ENCODE measurements at places on chromosomes 2 and 18. TPM values are rescaled to one million over a fixed set of nuclear protein-coding genes. Genes with fewer than 3 reads are reported as not detected.

DNA sequence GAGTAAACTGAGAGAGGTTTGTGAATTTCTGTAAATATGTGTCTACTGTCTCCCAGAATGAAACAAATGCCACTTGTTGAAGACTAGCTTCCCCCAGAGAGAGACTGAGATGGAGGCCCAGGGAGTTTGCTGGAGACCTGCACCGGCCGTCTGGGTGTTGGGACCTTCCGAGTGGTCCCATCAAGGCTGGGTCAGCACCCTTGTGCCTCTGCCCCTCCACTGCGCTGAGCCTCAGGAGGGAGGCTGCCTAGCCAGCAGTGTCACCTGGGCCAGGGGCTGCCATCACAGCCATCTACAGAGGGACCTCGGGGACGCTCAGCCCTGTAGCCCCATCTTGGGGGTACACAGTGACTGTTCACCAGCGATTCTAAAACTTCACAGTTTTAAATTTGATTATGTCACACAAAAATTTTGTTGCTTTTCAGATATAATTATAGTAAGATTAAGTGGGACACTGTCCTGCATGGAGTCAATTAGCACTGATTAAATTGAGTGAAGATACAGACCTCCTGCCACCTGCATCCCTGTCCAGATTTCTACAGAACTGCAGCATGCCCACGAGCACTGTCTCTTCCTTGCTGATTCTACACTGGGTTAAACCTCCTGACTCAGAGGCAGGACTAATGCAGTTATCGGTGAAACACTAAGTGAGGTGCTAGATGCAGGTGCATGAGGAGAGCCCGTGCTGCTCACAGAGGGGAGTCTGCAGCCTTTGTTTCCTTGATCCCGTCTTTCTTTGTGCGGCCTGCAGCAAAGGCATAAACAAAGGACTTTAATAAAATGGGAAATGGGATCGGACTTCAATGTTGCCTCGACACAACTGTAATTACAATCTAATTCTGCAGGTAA is 50.5 kb downstream of the TMEM18 start:
- no peak for DNase-seq

DNA sequence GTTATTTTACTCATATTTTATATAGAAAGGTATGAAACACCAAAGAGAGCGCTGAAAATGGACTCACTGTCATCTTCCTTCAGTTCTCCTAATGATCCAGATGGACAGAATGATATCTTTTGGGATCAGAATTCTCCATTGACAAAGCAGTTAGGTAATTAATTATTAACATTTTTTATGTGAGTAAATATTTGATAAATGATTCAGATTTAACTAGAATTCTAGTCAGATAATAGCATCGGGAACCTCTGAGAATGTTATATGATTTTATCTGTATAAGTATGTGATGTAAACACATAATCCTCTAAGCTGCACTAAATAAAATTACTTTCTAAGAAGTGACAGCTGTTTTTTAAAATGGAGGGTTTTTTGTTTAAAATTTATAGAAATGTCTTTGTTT is 2.0 kb downstream of the ETAA1 start:
- DNase-seq, result no peak

Gene LOXL3
- 12.1 TPM for total RNA-seq

Gene IFIH1
- 44.1 TPM for total RNA-seq

Gene HOXD11
- not detected for total RNA-seq

Gene RAX
- total RNA-seq, result not detected

Gene PCARE
- 0.95 TPM for total RNA-seq

Measured in lower lobe of right lung (tissue), 2 donors.